ENCODE measurements at places on chromosomes 3 and 15.

GRCh38 chr3:120429921-120430361, 20.9 kb downstream of the FSTL1 start:
- DNase-seq, result no peak

DNA sequence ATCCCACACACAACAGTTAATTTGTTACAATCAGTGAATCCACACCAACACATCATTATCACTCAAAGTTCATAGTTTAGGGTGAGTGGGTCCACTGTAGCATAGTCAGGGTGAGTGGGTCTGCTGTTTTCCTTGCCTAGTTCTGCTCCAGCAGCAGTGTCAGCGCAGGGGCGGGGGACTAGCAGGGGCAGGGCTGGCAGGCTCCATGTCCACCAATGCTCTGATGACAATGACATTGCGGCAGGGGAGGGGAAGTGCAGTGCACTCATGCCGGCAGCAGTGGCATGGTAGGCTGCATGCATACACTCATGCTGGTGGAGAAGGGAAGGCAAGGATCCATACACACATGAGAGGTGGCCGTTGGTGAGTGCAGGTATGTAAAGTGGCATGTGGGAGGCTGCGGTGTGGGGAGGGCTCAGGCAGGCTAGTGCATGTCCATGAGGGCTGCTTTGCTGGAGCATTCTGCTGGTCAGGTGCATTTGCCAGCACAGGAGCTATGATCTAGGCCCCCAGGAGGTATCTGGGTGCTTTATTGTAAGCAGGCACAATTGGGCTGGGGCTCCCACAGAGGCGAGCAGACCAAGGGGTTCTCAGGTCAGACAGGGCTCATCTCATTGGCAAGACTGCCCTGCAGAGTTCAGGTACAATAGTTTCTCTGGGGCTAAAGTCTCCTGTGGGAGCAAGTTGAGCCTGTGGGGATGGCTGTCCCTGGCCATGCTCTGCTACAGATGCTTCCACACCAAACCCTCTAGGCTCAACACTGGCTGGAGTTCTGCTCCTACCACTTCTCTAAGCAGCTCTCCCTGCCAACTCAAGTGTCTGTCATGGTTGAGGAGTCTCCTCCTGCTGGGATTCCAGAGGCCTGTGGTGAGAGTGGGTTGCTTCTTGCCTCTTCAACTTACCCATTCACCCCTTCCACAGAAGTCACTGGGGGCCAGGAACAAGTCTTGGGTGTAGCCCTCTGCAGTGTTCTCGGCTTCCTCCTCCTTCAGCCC, 81.3 kb downstream of the KCNAB1 start:
- DNase-seq, result no peak

DNA sequence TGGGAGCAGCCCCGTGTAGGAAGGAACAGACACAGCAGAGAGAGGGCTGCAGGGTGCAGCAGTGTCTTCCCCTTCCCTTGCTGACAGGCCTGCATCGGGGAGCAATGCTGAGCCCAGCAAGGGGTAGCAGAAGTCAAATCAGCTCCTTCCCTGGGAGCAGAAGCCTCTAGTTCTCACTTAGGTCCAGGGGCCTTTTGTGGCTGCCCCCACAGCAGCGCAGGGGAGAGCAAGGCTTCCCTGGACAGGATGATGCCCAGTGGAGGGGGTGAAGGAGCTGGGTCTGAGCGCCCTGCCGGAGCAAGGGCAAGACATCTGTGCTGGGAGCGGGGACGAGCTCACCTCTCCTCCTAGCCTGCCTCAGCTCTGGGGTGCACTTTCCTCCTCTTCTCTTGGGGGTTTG, 827 bp downstream of the PLCB2 start:
- DNase-seq, result no peak

DNA sequence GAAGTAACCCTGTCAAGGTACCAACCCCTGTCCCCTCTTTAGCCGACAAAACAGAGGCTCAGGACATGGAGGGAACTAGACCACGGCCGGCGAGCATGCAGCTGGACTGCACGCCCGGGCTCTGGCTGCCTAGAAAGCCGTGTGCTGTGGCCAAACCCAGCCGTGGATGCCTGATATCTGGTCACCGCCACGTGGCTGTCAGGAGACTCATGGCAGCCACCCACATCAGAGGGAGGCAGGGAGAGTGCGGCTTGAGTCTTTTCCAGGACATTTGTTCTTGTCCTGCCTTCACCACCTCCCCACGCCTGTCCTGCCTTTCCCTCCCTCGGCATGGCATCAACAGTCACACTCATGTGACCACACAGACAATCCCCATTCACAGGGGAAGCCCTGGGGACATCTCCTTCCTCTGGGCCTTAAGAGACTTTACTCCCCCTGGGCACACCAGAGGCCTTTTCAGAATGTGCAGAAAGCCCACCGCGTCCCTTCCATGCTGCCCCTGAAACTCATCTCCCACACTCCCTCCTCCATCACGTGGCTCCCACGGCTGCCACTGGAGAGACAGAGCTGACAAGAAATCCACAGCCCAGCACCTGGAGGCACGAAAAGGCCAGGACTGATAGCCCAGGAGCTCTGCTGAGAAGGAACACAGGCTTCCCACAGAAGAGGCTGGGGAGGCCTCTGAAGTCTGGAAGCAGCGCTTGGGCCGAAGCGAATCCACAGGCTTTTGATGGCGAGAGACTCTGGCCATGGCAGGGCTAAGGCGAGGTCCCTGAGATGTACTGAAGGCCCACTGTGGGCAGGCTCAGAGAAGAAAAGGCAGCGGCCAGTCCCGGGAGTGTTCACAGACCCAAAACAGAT, 71.2 kb upstream of the IQSEC1 start:
- DNase-seq, result peak; percentile 47

DNA sequence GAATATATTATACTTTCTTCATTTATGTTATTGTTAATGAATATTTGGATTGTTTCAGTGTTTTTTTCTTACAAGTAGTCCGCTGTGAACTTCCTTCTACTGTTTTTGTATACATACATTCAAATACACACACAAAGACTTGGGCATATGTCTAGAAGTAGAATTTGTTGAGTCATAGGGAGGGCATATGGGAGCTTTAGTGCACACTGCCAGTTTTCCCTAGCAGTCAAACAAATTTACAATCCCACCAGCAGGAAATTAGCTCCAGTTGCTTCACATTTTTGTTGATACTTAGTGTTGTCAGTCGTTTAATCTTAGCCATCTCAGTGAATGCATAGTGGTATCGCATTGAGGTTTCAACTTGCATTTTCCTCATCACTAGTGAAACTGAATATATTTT, 492.3 kb downstream of the DIPK2A start:
- no peak for DNase-seq

Measured in Right ventricle myocardium inferior (tissue), 1 donor.